ENCODE measurements at places on chromosomes 2 and 18. TPM values are rescaled to one million over a fixed set of nuclear protein-coding genes. Genes with fewer than 3 reads are reported as not detected.

GRCh38 chr2:37906131-37906530, 19.0 kb upstream of the RMDN2 start:
- no peak for DNase-seq

RIT2 gene
- not detected for polyA plus RNA-seq

GRCh38 chr18:35438480-35439234, 59.1 kb downstream of the INO80C start:
- DNase-seq, result no peak

REL gene
- polyA plus RNA-seq, result 6.1 TPM

TTR gene
- 0.16 TPM for polyA plus RNA-seq

GRCh38 chr18:55489034-55489986, 98.7 kb downstream of the TCF4 start:
- DNase-seq, result no peak

NPPC gene
- 0.22 TPM for polyA plus RNA-seq

ST6GAL2 gene
- polyA plus RNA-seq, result 11.5 TPM

DNA sequence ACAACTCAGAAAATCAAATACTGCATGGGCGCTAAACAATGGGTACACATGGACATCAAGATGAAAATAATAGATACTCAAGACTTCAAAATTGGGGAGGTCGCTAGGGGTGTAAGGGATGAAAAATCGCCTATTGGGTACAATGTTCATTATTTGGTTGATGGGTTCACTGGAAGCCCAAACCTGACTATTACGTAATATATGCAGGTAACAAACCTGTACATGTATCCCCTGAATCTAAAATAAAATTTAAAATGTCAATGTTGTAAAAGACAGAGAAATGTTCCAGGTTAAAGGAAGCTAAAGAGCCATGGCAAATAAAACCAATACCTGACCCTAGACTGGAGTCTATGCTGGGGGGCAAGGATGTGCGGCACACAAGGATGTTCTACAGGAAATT, 80.4 kb upstream of the CCBE1 start:
- DNase-seq, result no peak

DNA sequence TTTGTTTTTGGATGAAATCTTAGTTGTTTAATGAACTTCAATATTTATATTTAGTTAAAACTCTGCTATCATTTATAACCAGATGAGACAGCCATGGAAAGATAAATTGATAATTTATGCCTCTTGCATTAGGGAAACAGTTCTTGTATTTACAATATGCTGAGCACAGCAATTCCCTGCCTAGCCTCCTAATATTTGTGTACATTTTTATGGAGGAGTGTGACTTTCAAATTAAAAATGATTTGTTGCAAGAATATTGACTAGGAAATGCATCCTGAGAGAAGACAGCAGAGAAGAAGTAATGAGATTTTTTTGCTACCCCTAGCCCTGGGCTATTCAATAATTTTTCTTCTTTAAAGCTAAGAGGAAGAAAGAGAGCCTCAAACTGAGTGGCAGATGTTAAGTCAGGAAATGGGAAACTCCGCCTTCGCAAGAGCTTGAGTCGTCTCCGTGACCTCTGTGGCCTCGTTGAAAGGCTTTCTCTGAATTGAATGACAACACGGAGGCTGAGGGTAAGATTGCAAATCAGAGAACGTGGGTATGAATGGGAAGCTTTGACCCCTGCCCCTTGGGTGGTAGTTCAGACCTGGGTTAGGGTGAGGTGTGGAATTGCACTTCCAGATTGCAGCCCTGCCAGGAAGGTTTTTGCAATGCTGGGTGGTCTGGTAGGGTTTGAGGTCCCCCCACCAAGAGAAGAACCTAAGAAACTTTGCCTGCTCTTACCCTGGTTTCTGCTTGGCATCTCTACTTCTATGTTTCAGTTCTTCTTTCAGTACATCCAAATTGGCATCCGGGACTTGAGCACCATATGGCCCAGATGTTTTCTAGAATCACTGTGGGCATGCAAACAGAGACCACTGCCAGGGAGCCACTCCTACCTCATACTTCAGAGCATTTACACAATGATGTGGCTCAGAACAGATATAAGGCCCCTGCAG, 210.3 kb upstream of the RBMS1 start:
- peak; percentile 27 for DNase-seq

CRYBA2 gene
- polyA plus RNA-seq, result not detected

DNA sequence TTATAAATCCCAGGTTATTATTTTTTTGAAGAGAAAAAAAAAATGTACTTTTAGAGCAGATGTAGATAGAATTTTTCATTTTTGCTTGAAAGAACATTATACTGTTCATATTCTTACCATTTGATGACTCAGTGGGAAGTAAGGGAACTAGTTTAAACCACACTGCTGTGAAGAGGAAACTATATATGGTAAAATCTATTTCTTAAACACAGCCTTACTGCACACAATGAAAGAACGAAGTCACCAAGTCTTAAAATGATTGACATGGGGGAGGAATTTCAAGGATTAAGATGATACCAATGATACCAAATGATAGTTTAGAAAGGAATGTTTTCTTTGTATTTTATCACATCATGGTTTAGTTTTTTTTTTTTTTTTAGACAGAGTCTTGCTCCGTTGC, 5.0 kb downstream of the ACTR2 start:
- no peak for DNase-seq

GRCh38 chr2:186348200-186348599, 137.9 kb upstream of the ZC3H15 start:
- no peak for DNase-seq

DNA sequence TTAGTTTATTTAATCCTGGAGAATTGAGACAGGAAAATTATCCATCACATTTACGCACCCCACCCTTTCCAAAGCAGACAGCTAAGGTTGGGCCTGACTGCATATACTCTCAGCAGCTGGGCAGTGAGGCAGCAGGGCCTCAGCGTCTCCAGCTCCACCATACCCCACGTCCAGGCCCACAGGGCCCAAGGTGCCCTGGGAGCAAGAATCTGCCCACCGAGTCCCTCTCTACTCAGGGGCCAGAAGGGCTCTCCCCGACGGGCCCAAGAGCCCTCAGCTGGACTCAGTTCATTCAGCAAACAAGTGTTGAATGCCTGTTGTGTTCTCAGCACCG, 126.3 kb downstream of the SEPTIN10 start:
- DNase-seq, result no peak

Measured in renal pelvis (tissue), 12 donors.